MG63 (cell line): ENCODE measurements at places on chromosomes 12 and 14. TPM values are rescaled to one million over a fixed set of nuclear protein-coding genes. Genes with fewer than 3 reads are reported as not detected.

GRCh38 chr14:54002653-54003052 lies 46.0 kb upstream of the BMP4 start:
- DNase-seq, result peak; percentile 30

- DNase-seq, result no peak
These were observed 1225.6 kb downstream of the VRK1 start for GRCh38 chr14:98022541-98023520.

- DNase-seq, result no peak
These were observed 38.8 kb upstream of the DACT1 start for GRCh38 chr14:58598804-58599525.

GRCh38 chr14:38208618-38209562 lies 1.2 kb downstream of the SSTR1 start:
- DNase-seq, result peak; percentile 58

DNA sequence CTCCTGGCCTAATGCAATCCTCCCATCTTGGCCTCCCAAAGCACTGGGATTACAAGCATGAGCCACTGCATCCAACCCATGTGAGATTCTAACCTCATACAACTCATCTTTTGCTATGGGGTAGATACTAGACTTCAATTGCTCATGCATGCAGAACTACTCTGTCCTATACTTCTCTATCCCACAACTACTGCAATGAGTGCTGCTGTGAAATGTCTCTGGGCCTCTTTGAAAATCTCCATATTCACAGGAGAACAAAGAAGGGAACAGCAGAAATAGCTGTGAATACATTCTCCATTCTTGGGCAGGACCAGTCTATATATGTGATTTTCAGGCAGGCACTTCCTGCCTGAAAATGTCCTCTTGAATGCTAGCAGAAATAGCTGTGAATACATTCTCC lies 220.7 kb upstream of the GRIP1 start:
- no peak for DNase-seq

DNA sequence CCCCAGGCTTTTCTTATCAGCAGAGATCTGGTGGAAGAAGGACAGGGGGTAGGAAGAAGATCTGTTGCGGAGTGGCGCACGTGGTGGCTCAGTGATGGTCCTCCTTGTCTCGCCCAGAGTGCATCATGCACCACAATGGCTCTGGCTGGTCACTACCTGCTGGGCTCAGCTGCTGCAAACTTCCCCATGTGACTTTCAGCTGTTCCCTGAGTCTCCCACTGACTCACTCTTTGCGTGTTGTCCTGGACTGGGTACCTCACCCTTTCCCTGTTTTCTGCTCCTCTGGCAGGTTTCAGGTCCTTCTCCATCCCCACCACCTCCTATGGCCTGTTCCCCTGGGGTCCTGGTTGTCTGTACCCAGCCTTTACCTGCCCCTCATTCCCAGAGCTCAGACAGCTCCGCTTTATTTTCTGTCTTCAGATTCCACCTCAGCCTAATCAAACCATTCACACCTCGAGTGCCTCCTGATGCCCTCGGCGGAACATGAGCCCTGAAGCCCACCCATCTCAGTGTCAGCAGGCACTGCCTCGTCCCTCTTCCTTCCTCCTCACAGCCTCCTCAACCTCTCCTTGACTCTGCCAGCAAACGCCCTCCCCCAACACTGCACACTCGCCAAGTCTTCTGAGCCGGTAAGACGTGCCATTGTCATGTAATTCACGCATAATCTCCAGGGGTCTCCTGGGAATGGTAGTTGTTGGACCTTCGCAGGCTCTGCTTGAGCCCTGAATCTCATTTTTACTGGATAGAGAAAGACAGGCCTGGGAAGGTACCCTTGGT lies 1.8 kb downstream of the C1R start:
- DNase-seq, result no peak

GRCh38 chr12:131455581-131456110 lies 255.2 kb upstream of the SFSWAP start:
- DNase-seq, result no peak

CLEC2A gene
- total RNA-seq, result not detected in 2 replicates
